ENCODE measurements at places on chromosomes 5 and 9. TPM values are rescaled to one million over a fixed set of nuclear protein-coding genes. Genes with fewer than 3 reads are reported as not detected.

- H3K27ac ChIP-seq: no peak overlapping the region
- H3K4me1 ChIP-seq: no peaks in the 10 kb centered on the region
- no peaks in the 10 kb centered on the region for H3K36me3 ChIP-seq
- H3K27me3 ChIP-seq: no peaks in the 10 kb centered on the region
Observed at GRCh38 chr5:7330256-7330655, 65.7 kb upstream of the ADCY2 start.

DNA sequence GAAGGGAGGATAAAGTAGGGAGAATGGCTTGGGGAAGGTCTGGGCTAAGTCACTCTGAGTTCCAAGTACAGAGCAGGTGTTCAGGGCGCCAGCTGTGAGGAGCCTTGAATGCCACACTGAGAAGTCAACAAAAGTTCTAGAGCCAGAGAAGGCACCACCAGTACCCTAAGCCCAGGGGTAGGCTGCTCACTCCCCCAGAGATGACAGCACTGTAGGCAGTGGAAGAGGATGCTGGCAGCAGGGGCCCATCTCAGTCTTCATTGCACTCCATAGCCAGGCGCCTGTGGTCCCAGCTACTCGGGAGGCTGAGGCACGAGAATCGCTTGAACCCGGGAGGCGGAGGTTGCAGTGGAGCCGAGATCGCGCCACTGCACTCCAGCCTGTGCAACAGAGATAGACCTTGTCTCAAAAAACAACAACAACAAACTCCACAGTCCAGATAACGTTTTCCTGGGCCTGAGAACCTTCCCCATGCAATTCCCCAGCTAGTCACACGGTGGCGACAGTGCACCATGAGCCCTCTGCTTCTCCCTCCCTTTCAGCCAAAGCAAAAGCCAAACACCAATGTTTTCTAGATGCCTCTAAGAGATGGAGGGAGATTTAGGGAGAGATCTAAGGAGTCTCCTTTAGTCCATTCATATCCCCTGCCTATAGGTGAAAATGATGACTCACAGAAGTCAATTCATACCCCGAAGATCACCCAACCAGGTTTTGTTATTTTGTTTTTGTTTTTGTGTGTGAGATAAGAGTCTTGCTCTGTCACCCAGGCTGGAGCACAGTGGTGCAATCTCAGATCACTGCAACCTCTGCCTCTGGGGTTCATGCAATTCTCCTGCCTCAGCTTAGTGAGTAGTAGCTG, 19.8 kb upstream of the NSD1 start:
- H3K27ac ChIP-seq: no peak overlapping the region
- no peaks in the 10 kb centered on the region for H3K27me3 ChIP-seq
- H3K4me3 ChIP-seq: no peak overlapping the region
- peaks cover 18% of the 10 kb centered on the region for H3K4me1 ChIP-seq
- peak; percentile 71 for DNase-seq

Gene SOX30
- total RNA-seq: not detected

DNA sequence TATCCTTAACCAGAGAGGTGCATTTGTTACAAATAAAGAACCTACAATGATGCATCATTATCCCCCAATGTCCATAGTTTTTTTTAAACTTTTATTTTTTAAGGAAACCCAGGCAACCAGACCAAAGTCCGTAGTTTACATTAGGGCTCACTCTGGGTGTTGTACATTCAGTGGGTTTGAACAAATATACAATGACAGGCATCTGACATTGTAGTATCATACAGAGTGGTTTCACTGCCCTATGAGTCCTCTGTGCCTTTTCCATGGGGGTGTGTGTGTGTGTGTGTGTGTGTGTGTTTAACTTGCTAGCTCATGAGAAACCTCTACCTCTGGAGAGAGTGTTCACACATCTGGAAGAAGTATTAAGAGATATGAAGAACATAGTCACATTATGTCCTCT, 141.5 kb downstream of the KDM4C start:
- H3K27me3 ChIP-seq: no peaks in the 10 kb centered on the region
- no peak overlapping the region for H3K27ac ChIP-seq
- H3K4me3 ChIP-seq: no peak overlapping the region
- DNase-seq: no peak
- H3K4me1 ChIP-seq: peaks cover 55% of the 10 kb centered on the region

- no peaks in the 10 kb centered on the region for H3K4me1 ChIP-seq
Observed at GRCh38 chr9:73880101-73880500, 617.0 kb upstream of the RORB start.

DNA sequence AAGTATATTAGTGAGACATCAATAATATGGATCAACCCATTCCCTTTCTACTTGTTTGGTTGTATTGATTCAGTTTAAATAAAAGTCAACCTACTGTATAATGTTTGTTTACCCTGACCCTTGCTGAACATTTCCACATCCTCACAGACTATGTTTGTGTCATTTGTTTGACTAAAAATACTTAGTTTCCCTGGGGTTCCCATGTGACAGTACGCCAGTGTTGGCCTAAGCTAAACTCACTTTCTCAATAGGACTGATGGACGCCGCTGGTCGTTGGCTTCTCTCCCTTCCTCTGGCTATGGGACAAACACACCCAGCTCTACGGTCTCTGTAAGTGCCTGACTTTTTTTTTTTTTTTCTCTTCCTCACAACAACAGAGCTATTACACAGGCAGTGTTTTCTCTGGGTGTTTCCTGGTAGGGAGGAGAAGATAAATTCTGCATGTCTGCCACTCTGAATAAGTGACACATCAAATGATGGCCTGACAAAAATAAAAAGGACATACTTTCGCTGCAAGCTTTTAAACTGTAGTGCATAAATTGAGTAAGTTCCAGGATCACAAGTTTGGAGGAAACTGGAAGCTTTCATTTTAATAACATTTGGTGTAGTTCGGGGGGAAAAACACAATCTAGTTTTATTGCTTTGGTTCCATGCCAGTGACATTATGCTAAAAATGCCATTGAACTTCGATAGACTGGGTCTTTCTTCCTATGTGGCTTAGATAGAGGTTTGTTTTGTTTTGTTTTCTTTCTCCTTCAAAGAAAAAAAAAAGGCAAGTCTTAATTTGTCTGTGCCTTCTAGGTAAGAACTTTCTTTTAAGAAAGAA, 101.0 kb downstream of the CD180 start:
- no peak for DNase-seq
- peaks cover 7% of the 10 kb centered on the region for H3K4me1 ChIP-seq
- no peak overlapping the region for H3K27ac ChIP-seq
- H3K27me3 ChIP-seq: no peaks in the 10 kb centered on the region
- no peak overlapping the region for H3K4me3 ChIP-seq
- peaks cover 6% of the 10 kb centered on the region for H3K36me3 ChIP-seq

DNA sequence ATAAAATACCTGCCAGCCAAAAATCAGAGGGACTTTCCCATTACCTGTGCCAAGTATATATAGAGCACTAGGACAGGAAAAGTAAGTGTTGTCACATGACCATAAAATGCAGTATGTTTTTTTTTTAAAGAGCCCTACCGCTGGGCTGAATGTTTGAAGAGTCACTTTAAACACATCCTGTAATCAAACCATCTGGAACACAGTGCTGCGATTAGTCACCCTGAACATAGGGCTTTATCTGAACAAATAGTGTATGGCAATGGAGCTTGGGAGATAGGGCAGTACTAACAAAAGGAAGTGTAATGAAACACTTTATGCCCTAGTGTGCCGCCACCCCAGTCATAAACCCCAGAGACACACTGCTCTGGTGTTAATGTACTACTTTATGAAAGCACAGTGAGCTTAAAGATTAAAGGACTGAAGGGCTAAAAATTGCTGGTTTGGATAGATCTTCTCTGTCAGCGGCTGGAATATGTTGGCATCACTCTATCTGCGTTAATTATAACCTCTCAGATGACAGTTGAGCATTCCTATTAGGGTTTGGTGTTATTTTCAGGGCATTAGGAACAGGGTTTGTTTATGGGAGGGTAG, 90.4 kb downstream of the ZNF608 start:
- peaks cover 31% of the 10 kb centered on the region for H3K27me3 ChIP-seq
- H3K36me3 ChIP-seq: no peaks in the 10 kb centered on the region
- no peak overlapping the region for H3K27ac ChIP-seq
- H3K4me3 ChIP-seq: no peak overlapping the region
- no peak for DNase-seq

DNA sequence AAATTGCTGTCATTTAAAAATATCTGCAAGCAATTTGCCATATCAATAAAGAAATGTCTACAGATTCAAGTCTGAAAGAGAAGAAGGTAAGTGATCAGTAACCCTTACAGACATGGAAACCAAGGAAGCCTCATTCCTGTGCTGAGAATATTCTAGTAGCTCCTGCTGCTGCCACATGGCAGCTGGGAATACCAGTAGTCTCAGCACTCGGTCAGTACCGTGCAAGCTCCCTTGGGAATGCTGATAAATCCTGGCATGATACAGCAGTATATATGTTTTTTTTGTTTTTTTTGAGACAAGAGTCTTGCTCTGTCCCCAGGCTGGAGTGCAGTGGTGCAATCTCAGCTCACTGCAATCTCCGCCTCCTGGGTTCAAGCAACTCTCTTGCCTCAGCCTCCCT, 27.9 kb downstream of the NANS start:
- H3K27me3 ChIP-seq: no peaks in the 10 kb centered on the region
- no peak for DNase-seq
- peaks cover 27% of the 10 kb centered on the region for H3K4me1 ChIP-seq
- H3K27ac ChIP-seq: no peak overlapping the region
- H3K4me3 ChIP-seq: no peak overlapping the region

GRCh38 chr5:133409210-133409674, 203.1 kb downstream of the FSTL4 start:
- H3K27me3 ChIP-seq: peaks cover 25% of the 10 kb centered on the region
- no peak for DNase-seq
- no peaks in the 10 kb centered on the region for H3K4me1 ChIP-seq
- H3K36me3 ChIP-seq: no peaks in the 10 kb centered on the region
- H3K4me3 ChIP-seq: no peak overlapping the region
- H3K27ac ChIP-seq: no peak overlapping the region

Gene N4BP3
- total RNA-seq: 12.3 TPM

DNA sequence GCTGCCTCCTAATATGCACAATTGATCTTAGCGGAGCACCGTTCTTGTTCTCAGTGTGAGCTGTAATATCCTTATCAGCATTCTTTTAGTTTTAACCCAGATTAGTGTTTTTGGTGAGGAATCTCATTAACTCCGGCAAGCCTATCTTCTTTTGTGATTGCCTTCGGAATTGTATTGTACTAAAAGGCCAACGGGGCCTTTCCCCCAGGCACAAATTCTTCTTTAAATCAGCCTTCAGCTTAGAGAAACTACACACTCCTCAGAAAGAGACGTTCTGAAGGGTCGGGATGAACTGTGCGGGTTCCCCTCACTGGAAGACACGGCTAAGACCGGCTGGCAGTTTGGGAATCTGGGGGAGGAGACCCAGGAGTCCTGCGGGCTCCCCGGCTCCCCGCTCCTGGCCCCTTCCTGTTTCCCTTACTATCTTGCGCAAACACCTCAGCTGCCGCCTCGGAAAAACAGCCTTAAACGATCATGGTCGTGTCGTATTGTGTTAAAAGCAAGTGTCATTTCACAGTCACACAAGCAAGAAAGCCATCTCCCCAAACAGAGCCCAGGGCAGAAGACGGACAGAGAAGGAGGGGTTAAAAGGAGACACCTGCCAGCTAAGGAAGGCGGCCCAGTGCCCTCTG, 353.1 kb upstream of the IRX2 start:
- H3K4me1 ChIP-seq: no peaks in the 10 kb centered on the region
- H3K27ac ChIP-seq: no peak overlapping the region
- H3K27me3 ChIP-seq: peaks cover 69% of the 10 kb centered on the region
- H3K36me3 ChIP-seq: no peaks in the 10 kb centered on the region

DNA sequence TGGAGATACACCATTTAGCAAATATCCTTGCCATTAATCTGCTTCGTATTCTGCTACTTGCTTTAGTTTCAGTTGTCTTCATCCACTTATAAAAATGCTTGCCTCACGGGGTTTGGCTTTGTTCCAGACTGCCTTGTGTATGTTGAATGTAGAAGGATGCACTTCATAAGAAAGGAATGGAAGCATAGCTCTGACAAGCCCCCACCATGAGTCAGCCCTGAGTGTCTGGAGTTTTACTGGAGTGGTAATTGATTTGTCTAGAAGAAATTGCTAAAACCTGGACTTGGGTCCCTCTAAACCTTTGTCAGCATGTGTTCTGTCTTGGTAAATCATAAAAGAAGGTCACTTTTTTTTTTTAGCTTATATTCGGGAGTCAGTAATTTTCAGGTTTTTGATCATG, 4.6 kb downstream of the TEX48 start:
- H3K36me3 ChIP-seq: no peaks in the 10 kb centered on the region
- peaks cover 49% of the 10 kb centered on the region for H3K4me1 ChIP-seq
- DNase-seq: no peak
- H3K4me3 ChIP-seq: no peak overlapping the region
- H3K27ac ChIP-seq: no peak overlapping the region

DNA sequence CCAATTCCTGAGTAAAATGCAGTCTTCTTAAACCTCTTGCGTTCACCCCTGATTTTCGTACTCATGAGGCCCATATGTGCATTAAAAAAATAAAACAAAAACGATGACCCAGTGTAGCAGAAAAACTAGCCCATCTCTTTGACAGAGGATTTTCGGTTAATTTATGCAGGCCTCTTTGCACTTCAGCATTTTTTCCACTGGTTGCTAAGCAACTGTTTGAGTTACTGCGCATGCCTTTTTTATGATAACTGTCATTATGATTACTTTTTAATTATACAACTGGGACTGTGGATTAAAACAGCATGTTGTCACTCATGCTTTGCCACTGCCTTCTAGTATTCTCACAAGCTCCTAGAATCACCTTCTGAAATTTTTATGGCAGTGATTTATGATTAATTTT, 165.0 kb downstream of the SMARCA2 start:
- H3K4me1 ChIP-seq: peaks cover 3% of the 10 kb centered on the region
- H3K27me3 ChIP-seq: no peaks in the 10 kb centered on the region
- H3K27ac ChIP-seq: no peak overlapping the region
- no peak overlapping the region for H3K4me3 ChIP-seq
- H3K36me3 ChIP-seq: peaks cover 13% of the 10 kb centered on the region
- DNase-seq: no peak

DNA sequence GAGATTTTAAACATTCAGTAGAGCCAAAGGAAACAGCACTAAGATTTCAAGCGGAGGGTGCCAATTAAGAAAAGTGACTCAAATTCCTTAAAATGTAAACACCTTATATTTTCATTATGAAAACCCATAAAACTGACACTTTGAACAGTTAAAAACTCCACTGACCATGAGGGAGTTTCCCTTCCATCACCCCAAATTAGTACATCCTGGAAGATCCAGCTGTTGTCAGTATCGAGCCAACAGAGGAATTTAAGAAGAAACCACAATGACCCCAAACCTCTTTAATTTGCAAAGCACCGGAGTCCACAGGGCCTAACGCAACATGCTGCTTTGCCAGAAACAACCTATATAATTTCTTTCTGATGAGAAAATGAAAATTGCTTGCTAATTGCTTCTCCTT, 41.3 kb downstream of the ROR2 start:
- H3K4me1 ChIP-seq: peaks cover 17% of the 10 kb centered on the region
- no peak overlapping the region for H3K4me3 ChIP-seq
- no peaks in the 10 kb centered on the region for H3K36me3 ChIP-seq
- H3K27me3 ChIP-seq: no peaks in the 10 kb centered on the region
- no peak for DNase-seq
- H3K27ac ChIP-seq: no peak overlapping the region

Gene TMOD1
- total RNA-seq: 1.5 TPM

- no peak overlapping the region for H3K27ac ChIP-seq
- H3K36me3 ChIP-seq: no peaks in the 10 kb centered on the region
- DNase-seq: no peak
Observed at GRCh38 chr5:97844797-97845196, 661.8 kb upstream of the RIOK2 start.
